Central memory CD4-positive, alpha-beta T cell (primary cell): ENCODE measurements at places on chromosomes 5 and 9.

DNA sequence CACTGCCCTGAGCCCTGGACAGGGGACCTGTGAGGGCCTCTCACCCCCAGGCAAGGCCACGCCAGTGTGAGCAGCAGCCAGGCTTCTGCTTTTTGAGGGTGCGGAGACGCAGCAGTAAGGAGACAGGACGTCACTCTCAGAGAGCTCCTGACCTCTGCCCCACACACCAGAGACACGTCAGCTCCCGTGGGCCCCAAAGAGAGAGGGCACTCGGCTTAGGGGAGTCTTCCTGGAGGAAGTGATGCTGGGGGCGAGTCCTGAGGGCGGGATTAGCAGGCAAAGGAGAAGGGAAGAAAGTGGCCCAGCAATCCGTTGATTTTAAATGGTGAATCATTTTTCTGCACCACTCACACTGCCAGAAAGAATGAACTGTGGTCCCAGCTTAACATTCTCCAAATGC is 24.0 kb upstream of the SLC9A3 start:
- no peak for DNase-seq

DNA sequence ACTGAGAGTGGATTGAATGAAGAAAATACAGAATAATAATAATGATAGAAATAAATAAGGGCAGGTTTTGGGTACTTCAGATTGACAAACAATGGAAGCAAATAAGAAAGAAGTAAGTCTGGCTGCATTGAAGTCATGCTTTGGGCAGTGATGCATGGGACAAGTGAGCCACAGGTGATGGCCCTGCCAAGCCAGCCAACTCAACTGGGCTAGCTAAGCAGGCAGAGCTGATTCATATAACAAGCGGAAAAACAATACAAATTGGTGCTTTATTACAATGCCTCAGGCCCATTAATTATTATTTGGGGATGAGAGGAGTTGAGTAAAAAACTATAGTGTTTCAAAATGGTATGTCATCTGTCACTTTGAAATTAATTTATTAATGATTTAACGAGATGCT is 502.0 kb downstream of the CDH12 start:
- no peak for DNase-seq

GRCh38 chr5:160436017-160436416 is 14.4 kb downstream of the PTTG1 start:
- DNase-seq = no peak

DNA sequence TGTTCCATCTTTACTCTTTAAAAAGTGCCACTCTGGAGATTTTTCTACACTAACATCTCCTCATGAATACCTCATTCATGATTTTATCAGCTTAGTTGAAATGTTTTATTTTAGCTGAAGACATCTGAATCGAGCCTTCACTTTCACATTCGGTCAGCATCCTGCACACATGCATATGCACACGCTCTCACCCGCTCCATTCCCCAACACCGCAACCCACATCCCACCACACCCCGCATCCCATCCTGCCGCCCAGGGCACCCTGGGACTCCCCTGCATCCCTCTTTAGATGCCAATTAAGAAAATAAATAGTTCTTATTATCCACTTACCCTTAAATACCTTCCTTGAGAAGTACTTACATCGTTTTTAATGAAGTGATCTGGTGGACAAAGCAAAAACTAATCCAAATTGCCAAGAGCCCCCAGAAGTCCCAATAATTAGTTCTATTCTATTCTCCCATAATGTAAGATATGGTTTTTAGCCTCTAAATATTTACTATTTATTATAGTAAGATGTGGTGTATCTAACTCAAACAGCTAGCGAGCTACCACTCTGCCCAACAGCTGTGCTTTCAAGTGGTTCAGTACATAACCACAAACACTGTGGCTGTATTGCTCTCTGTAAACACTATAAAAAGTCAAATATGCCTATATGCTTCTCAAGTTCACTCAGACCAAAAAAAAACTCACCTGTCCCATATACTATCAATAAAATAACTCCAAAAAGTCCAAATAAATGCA is 38.2 kb downstream of the GZMK start:
- DNase-seq = peak; percentile 51

- DNase-seq = no peak
Measured at GRCh38 chr9:102506406-102506805, 488.7 kb upstream of the CYLC2 start.

DNA sequence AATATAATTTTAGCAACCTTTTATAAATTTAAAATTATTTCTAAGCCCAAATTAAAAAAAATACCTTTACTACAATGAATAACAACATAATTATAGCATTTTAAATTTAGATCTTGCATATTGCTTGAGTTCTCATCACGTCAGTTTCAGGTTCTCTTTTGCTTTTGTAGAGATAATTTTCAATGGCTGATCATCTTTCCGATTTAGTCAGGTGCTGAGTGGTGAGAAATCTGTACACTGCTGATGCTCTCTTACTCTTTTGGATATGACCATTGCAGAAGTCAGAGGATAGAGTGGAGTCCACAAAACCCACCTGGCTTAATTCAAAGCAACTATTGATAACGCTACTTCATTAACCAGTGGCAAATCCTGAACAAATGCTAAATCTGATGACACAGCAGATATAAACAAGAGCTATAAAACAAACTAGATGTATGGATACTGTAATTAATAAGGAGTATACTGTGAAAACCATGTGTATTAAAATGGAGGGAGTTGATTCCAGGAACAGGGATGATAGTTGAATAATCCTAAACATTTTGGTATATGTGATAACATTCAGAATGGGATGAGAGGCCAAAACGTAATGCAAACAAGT is 394.8 kb downstream of the CSNK1G3 start:
- DNase-seq = no peak

DNA sequence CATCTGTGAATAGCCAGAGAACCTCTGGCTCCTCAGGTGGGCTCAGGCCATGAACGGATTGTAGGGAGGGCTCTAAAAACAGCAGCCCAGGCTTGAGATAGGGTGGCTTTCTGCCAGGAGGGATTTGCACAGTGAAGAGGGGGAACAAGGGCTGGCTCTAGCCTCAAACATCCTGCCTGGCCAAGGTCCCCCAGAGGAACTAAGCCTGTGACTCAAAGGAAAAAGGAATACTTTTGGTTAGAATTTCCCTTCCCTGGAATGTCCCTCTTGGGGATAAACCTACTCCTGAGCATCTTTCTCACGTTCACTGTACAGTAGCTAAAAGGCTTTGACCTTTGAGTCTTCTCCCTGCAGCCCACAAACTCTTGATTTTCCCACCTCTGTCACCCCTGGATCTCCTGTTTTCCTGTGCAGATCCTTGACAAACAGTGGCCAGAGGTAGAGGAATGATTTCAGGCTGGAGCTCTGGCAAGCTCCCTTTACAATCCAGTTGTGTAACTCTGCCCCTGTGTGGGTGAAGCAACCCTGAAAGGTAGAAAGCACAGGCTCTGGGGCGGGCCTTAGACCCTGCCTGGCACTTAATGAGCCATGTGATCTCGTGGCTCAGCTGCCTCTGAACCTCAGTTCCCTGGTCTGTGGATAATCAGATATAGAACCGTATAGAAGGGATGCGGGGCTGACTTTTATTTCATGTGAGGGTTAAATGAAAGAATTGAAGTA is 17.4 kb downstream of the SEC61B start:
- DNase-seq = no peak
